Sciatic nerve (tissue), 2 donors: ENCODE measurements at places on chromosomes 12 and 14. TPM values are rescaled to one million over a fixed set of nuclear protein-coding genes. Genes with fewer than 3 reads are reported as not detected.

KRT83 gene
- total RNA-seq: not detected

ALX1 gene
- total RNA-seq: 0.22 TPM

HOMEZ gene
- 8.3 TPM for total RNA-seq

CLMN gene
- total RNA-seq: 41.8 TPM

PHLDA1 gene
- total RNA-seq: 34.2 TPM

- no peak for DNase-seq
These were observed 145.9 kb upstream of the HIF1A start for GRCh38 chr14:61549425-61549824.

GRCh38 chr14:51922624-51923023, 62.2 kb downstream of the GNG2 start:
- DNase-seq: peak; percentile 74

DNA sequence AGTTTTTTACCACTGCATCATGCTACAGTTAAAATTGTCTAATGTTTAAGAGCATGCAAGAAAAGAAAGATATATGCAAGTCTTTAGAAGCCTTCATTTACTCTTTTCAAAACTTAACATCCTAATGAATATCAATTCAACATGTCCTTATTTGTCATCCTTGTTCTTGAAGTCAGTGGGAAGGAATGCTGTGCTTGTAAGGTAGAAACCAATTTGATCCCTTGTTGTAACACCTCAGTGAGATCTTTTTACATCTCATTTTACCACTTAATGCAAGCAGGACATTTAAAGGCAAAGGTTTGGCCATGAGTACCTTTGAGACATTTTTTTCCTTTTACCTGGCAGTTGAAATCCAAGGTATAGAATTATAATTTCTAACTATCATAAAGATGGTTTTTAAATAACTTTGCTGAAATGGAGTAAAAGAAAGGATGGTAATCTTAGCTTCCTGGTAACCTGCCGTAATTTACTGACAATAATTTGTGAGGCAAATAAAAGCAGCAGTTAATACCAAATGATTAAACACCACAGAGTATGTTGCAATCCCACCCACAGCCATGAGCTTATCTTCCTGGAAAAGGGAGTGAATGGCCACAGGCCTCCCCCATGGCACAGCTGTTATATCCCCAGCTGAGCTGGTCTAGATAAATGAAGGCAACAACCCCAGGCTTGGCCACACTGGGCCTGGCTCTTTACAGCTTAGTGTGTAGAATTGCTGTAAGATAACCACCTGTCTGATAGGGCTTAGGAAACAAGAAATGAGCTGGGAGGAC, 33.2 kb upstream of the STRN3 start:
- no peak for DNase-seq

- DNase-seq: no peak
These were observed 620 bp upstream of the NID2 start for GRCh38 chr14:52069307-52070050.

DNA sequence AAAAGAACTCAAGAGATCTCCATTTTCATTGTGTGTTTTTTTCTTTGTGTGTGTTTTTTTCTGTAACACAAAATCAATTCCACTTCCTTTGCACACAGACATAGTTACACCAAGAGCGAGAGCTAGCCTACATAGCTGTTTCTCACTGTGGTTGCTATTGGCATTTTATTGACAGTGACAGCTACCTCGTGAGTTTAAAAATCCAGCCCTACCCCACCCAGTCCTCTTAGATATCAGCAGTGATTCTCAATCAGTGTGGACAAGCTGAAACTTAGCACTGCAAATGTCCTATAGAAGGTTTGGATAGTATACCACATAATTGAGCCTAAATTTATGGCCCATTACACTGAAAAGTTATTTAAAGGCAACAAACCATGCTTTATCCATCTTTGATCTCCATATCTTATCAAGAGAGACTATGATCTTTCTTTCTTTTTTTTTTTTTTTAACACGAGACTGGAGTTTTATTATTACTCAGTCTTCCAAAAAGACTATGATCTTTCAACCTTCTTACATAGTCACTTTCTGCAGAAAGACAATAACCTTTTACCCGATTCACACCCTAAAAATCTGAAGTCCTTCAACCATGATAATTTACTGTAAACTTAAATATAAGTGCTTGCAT, 46.8 kb downstream of the ATP2B1 start:
- DNase-seq: no peak

GRCh38 chr14:47596860-47597259, 78.5 kb downstream of the MDGA2 start:
- DNase-seq: no peak

DNA sequence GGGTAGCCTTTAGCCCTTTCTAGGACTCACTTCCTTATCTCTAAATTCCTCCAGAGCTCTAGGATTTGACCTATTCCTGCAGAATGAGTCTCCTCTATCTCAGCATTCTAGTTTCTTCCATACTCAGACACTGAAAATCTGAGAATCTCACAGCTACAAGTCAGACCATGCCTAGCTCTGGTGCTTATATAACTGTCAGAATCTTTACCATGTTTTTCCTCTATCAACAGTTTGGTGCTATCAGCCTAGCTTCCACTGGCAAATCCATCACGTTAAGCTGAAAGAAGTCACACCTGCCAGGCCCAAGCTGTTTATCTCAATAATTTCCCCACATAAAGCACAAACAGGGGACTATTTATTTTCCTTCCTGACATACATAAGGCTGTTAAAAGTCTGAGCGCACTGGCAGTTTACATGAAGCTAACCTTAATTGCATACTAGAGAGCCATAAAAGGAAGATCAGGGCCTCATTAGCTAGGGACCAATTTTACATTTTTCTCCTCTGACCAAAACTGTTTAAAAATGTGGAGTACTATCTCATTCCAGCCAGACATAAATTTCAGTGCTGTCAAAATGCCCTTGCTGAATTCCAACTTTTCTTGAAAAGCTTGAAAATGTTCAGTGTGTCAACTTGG, 270.5 kb downstream of the C12orf75 start:
- no peak for DNase-seq

GRCh38 chr12:62301080-62301798, 41.0 kb downstream of the USP15 start:
- no peak for DNase-seq

DNA sequence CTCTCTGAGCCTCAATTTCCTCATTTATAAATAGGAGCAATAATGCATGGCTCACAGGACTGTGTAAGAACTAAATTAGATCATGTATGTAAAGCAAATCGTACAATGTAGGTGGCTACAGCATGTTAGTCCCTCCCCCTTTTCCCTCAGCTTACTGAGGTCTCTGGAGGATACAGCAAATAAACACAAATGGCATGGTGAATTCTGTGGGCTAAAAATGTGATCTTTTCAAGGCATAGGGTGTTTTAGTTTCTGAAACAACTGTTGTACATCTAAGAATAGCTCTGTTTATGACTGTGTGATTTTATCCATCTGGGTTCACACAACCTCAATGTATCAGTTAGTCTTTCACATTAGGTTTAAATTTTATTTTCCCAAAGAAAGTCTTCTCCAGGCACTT, 121.2 kb upstream of the PLEKHG7 start:
- DNase-seq: no peak

- no peak for DNase-seq
These were observed 98.1 kb downstream of the NCOR2 start for GRCh38 chr12:124469193-124469888.

- no peak for DNase-seq
These were observed 6.7 kb upstream of the KRT1 start for GRCh38 chr12:52686756-52687487.

DNA sequence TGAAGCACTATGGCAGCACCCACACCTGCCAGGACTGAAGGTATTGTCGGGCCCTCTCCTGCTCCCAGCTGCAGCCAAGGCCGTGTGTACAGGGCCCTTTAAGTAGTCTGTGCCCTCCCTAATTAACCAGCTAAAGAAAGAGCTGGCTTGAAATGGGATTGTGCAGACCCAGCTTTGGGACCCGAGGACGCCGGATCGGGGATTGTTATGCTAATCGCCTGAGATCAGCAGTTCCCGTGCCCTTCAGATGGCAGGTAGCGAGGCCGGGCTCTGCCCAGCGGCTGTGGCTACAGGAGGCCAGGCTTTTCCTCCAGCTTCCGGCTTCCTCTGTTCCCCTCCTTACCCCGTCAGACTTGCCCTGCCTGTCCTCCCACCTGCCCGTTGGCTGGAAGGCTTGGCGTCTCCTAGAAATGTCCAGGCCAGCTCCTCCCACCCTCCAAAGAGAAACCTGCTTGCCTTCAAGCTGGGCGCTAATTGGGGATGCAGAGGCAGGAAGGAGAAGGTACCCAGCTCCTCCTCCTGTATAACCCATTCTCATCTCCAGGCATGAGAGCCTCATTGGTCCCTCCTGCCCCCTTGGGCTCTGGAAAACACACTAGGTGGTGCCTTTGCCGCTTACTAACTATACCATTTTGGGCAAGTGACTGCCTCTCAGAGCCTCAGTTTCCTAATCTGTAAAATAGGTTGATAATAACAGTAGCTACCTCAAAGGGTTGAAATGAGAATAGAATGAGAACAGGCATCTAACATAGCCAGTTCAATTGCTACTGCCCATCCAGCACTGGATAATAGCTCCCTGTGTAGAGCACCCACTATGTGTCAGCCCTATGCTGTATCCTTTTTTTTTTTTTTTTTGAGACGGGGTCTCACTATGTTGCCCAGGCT, 25.8 kb upstream of the MSI1 start:
- no peak for DNase-seq

DNA sequence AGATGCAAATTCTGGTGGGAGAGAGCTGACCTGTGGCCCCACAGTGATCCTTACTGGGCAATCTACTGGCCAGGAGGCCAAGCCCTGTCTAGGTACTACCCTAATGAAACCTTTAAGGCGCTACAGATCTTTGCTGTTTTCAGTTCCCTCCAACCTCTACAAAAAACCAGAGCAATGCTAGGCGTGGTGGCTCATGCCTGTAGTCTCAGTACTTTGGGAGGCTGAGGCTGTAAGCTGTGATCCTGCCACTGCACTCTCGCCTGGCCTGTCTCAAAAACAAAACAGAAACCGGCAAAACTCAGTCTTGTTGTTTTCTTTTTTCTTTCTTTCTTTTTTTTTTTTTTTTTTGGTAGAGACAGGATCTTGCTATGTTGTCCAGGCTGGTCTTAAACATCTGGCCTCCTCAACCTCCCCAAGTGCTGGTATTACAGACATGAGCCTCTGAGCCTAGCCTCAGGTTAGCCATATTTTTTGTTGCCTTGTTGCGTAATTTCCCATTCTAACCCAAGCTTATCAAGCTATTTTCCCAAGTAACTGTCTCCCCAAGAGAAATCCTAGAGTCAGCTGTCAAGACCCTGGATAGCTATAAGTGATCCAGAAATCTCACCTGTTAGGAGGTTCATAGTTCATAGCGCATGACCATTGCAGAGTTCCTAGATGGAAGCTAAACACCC, 2.8 kb downstream of the ETFBKMT start:
- no peak for DNase-seq

GRCh38 chr12:92331383-92331782, 185.7 kb upstream of the BTG1 start:
- DNase-seq: no peak

- DNase-seq: no peak
These were observed 200.9 kb downstream of the APAF1 start for GRCh38 chr12:98845957-98846356.

GRCh38 chr12:130713581-130713991, 2.5 kb downstream of the RIMBP2 start:
- no peak for DNase-seq
